ENCODE measurements at places on chromosomes 5 and 9. TPM values are rescaled to one million over a fixed set of nuclear protein-coding genes. Genes with fewer than 3 reads are reported as not detected.

MCIDAS gene
- not detected for total RNA-seq

ARSI gene
- total RNA-seq: 4.7 TPM

ENTPD2 gene
- 4.9 TPM for total RNA-seq

- no peak for DNase-seq
These were observed 37.8 kb downstream of the FAM78A start for GRCh38 chr9:131238402-131239021.

GRCh38 chr9:84756171-84756570 lies 86.6 kb downstream of the NTRK2 start:
- DNase-seq: no peak

DNA sequence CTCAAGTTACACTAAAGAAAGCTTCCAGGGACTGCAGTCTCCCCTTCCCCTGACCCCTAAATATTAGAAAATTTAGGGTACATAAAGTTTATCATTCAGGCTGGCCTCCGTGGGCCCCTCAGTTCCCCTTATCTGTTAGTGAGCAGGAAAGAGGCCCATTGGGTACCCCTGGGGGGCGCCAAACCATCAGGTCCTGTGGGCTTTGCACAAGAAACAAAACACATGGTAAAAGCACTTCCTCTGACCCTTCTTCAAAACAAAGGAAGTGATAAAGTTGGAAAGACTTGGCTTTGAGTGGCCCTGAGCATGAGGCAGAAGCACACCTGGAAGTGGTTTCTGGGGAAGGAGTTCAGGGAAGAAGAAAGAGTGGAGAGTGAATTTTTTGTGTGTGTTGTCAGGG lies 213.0 kb downstream of the SMARCA2 start:
- no peak for DNase-seq

- DNase-seq: no peak
These were observed 9.5 kb downstream of the SH3GL2 start for GRCh38 chr9:17588395-17588794.

DNA sequence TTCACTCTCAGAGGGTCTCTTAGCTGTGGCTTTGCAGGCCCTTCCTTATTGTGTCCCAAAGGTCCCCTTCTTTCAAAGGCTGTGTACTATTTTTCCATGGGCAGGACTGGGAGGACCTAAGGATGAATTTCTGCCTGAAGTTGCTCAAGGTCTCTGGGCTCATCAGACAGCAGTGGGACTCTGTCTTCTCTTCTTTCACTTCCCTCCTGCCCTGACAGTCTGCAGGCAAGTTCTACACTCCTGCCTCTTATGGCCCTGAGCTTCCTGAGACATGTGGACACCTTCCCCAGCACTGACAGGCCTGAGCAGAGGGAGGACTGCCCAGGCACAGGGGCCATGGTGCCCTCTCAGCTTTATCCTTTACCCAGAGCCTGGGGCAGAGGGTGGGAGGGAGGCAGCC lies 14.8 kb downstream of the ENHO start:
- no peak for DNase-seq

GRCh38 chr5:125370461-125371205 lies 624.2 kb upstream of the ZNF608 start:
- no peak for DNase-seq

DNA sequence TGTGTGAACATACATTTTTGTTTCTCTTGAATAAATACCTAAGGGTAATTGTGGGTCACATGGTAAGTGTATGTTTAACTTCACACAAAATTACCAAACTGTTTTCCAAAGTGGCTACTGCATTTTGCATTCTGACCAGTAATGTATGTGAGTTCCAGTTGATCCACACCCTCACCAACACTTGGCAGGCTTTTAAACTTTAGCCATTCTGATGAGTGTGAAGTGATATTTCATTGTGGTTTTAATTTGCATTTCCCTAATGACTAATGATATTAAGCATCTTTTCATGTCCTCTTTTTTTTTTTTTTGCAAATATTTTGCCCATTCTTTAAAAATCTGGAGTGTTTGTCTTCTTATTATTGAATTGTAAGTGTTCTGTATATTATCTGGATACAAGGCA lies 53.5 kb upstream of the MAST4 start:
- DNase-seq: no peak

DNA sequence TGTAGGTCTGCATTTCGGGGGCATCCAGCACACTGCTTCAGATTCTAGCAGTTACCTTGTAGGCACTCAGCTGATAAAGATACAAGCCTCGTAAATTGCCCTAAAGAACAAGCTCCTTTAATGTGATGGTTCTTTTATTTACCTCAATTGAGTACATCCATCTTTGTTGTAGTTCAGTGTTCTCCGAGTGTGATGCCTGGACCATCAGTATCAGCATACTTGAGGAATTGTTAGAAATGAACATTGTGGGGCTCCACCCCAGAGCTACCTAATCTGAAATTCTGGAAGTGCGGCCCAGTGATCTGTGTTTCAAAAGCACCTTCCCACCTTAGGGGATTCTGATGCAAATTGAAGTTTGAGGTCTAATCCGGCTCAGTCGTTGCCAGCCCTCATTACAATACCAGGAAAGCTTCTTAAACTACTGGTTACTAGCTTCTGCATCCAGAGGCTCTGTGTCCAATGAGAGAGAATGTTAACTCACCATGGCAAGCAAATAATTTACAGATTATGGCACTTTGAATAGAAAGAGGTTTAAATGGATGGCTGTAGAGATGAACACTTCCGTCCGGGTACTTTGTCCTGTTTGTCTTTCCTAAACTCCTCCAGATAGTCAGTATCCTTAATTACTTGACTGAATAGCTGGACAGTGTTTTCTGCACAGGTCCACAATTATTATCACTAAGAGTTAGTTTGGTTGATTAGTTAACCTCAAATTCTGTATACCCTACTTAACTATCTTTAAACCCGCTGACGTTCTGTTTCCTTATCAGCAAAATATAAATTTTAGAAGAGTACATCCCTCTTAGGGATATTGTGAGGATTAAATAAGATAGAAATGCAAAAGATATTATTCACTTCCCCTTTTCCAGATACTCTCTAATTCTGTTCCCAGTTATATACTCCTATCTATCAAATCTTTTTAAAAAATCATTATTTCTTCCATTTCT lies 47.9 kb downstream of the RAI14 start:
- DNase-seq: no peak

- DNase-seq: no peak
These were observed 22.6 kb downstream of the DBH start for GRCh38 chr9:133658442-133659431.

DNA sequence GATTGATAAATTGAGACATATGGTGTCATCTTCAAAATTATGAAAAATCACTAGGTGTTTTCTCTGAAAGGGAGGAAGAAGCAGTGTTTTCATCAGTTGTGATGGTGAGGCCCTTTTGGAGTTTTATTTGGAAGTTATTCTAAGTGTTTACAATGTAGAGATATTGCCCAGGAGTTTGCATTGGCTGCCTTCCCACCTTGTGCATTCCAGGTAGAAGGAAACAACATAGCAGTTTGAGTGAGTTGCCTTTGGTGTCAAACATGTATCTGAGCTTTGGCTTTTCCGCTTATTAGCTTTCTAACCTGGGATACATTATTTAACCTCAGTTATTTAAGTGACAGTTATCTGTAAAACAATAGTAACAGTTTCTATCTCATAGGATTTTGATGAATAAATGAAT lies 122.5 kb downstream of the SCAMP1 start:
- no peak for DNase-seq

- DNase-seq: no peak
These were observed 15.1 kb downstream of the GRAMD2B start for GRCh38 chr5:126438267-126438666.
